ENCODE measurements at places on chromosomes 13 and 19. TPM values are rescaled to one million over a fixed set of nuclear protein-coding genes. Genes with fewer than 3 reads are reported as not detected.

- no peak overlapping the region for H3K4me3 ChIP-seq
- no peak overlapping the region for H3K27ac ChIP-seq
- no peaks in the 10 kb centered on the region for H3K4me1 ChIP-seq
- DNase-seq, result no peak
- H3K27me3 ChIP-seq, result no peaks in the 10 kb centered on the region
Observed at GRCh38 chr19:7970716-7971448, 27.4 kb upstream of the TIMM44 start.

DNA sequence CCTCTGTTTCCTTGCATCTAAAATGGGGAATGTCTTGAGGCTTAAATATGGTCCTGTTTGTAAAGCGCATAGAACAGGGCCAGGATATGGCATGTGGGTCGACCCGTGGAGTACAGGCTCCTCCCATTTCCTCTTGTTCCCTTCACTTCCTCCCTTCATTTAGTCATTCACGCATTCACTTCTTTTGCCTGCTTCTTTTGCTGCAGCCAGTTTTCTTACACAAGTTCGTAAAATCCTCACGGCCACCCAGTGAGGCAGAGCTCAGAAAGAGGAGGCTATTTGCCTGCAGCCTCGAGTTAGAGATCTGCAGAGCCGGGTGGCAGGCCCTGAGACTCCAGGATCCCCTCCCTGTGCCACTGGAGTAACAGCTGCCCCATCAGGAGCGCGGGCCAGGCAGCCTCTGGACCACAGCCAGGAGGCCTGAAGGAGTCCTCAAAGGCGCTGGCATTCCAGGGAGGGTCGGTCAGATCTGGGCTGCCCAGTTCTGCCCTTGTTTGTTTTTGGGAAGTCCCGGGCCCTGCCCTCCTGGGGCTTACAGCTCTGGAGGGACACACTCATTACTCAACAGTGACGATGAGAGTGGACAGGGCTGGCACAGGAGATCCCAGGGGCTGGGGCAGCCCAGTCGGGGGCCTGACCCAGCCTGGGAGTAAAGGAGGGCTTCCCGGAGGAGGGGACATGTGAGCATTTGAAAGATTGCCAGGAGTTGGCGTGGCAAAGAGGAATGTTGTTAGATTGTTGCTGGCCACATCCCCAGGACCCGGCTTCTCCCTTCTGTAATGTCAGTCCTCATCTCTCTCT lies 4.6 kb downstream of the PPP5C start:
- peaks cover 31% of the 10 kb centered on the region for H3K36me3 ChIP-seq
- DNase-seq, result peak; percentile 35
- H3K27ac ChIP-seq, result peak overlapping the region; percentile 66

DNA sequence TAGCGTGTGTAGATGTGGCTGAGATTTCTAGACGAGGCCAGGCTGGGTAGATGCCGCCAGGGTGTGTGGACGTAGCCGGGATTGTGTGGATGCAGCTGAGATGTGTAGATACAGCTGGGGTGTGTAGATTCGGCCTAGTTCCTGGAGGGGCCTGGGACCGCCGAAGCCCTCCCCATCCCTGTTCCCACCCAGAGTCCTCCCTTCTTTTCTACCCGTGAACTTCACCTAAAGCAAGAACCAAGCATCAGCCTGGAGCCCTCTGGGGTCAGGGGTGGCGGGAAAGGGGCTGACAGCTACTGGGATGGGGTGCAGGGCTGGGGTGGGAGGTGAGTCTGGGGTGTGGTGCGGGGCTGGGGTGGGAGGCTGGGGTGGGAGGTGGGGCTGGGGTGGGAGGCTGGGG lies 768 bp downstream of the TMPRSS9 start:
- H3K36me3 ChIP-seq, result no peaks in the 10 kb centered on the region
- DNase-seq, result no peak
- H3K27ac ChIP-seq, result no peak overlapping the region
- H3K27me3 ChIP-seq, result peaks cover 16% of the 10 kb centered on the region
- H3K4me1 ChIP-seq, result no peaks in the 10 kb centered on the region

DNA sequence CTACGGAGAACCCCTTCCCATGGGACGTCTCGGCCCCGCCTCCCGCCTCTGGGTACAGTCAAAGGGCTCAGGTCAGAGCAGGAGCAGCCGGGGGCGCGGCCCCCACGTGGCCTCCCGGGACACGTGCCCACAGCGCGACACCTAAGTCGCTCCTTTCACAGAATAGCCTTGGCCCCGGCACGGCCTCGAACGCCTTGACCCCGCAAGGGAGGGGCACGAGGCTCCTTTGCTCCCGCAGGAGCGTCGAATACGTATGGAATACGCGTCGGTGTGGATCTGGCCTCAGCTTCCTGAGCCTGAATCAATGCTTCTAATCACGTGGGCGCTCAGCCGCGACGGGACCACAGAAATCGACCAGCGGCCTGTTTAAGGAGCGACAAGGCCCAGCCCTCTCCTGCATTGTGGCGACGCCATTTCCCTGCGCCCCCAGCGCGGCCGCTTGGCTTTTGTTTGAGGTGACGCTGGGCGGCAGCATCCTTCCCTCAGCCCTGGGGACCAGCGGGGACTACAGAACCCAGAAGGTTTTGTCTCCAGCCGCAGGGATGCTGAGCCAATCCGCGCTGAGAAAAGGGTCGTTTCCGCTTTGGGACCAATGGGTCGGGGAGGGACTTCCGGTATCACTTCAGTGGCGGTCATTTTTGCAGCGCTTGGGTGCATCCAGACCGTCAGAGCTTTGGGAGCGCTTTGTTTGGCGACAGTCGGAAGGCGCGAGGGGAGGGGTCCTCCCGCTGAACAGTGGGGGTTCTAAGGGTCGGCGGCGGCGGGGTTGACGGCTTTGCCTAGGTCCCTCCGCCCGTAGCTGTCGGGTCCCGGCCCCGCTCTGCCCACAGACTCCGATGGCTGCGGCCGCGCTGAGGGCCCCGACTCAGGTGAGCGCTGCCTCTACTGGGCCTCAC lies at the start of gene ZIK1:
Gene ZIK1 (plus strand): TSS at position 625 of the 896 bp plus-strand sequence. CDS start 212 bp downstream, at position 837.
- H3K36me3 ChIP-seq, result peaks cover 14% of the 10 kb centered on the region
- H3K4me3 ChIP-seq, result peak within 1 kb of the TSS; percentile 66
- peak within 1 kb of the TSS; percentile 71 for H3K27ac ChIP-seq

GRCh38 chr19:1841209-1841924 lies 6.9 kb downstream of the REXO1 start:
- no peak for DNase-seq
- peaks cover 49% of the 10 kb centered on the region for H3K4me1 ChIP-seq
- H3K27ac ChIP-seq, result no peak overlapping the region
- H3K36me3 ChIP-seq, result peaks cover 39% of the 10 kb centered on the region

- H3K36me3 ChIP-seq, result peaks cover 57% of the 10 kb centered on the region
- no peaks in the 10 kb centered on the region for H3K27me3 ChIP-seq
- H3K4me3 ChIP-seq, result no peak overlapping the region
- no peaks in the 10 kb centered on the region for H3K4me1 ChIP-seq
- DNase-seq, result no peak
- H3K27ac ChIP-seq, result no peak overlapping the region
Observed at GRCh38 chr13:45503658-45504057, 38.9 kb downstream of the COG3 start.

- H3K4me1 ChIP-seq, result peaks cover 9% of the 10 kb centered on the region
- no peak overlapping the region for H3K27ac ChIP-seq
- H3K36me3 ChIP-seq, result no peaks in the 10 kb centered on the region
- H3K4me3 ChIP-seq, result no peak overlapping the region
Observed at GRCh38 chr13:23822252-23822824, 66.9 kb downstream of the MIPEP start.

- H3K36me3 ChIP-seq, result no peaks in the 10 kb centered on the region
- H3K4me3 ChIP-seq, result no peak overlapping the region
- DNase-seq, result no peak
- H3K27me3 ChIP-seq, result no peaks in the 10 kb centered on the region
Observed at GRCh38 chr13:33057019-33057780, 41.0 kb downstream of the KL start.

- H3K36me3 ChIP-seq, result no peaks in the 10 kb centered on the region
- no peaks in the 10 kb centered on the region for H3K27me3 ChIP-seq
- no peak for DNase-seq
- H3K4me1 ChIP-seq, result peaks cover 2% of the 10 kb centered on the region
- no peak overlapping the region for H3K27ac ChIP-seq
Observed at GRCh38 chr19:35345671-35346111, 2.0 kb upstream of the FFAR1 start.

GRCh38 chr13:20258208-20258962 lies 26.3 kb upstream of the GJB6 start:
- peaks cover 1% of the 10 kb centered on the region for H3K4me1 ChIP-seq
- peaks cover 4% of the 10 kb centered on the region for H3K27me3 ChIP-seq
- no peak overlapping the region for H3K4me3 ChIP-seq
- DNase-seq, result peak; percentile 13
- H3K36me3 ChIP-seq, result no peaks in the 10 kb centered on the region

DNA sequence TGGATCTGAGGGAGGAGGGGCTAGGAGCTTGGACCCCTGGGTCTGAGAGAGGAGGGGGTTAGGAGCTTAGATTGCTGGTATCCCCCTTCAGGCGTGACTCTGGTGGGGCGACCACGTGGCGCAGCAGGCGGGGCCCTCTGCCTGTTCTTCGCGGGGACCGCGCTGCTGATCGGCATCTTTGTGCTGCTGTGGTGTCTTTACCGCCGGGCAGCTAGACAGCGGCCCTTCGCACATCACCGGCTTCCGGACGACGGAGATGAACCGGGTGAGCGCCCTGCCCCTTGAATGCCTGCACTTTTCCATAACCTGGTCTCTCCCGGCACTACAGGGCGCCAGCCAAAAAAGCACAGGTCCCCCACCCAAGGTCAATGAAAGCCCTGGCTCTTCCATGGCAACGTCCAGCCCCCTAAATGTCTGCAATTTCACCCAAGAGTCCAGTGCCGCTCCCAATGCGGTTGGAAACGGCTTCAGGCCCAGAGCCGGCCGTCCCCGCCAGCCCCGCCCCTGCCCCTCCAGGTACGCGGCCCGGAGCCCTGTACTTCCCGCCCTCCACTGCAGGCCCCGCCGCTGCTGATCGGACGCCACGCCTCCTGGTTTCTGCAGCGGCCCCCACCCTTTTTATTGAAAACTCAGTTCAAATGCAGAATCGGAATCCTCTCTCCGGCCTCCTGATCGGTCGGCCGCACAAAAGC lies 2.8 kb downstream of the GFY start:
- H3K4me3 ChIP-seq, result no peak overlapping the region
- H3K36me3 ChIP-seq, result no peaks in the 10 kb centered on the region
- no peak overlapping the region for H3K27ac ChIP-seq
- peaks cover 100% of the 10 kb centered on the region for H3K27me3 ChIP-seq
- peaks cover 21% of the 10 kb centered on the region for H3K4me1 ChIP-seq
- DNase-seq, result no peak

- H3K27me3 ChIP-seq, result no peaks in the 10 kb centered on the region
- no peak overlapping the region for H3K4me3 ChIP-seq
- H3K27ac ChIP-seq, result no peak overlapping the region
- H3K36me3 ChIP-seq, result no peaks in the 10 kb centered on the region
Observed at GRCh38 chr13:98370806-98371515, 193.9 kb upstream of the RNF113B start.

GRCh38 chr19:38734176-38734425 lies 10.2 kb downstream of the CAPN12 start:
- DNase-seq, result no peak
- H3K27me3 ChIP-seq, result peaks cover 19% of the 10 kb centered on the region
- peaks cover 18% of the 10 kb centered on the region for H3K4me1 ChIP-seq
- peak overlapping the region; percentile 60 for H3K27ac ChIP-seq

DNA sequence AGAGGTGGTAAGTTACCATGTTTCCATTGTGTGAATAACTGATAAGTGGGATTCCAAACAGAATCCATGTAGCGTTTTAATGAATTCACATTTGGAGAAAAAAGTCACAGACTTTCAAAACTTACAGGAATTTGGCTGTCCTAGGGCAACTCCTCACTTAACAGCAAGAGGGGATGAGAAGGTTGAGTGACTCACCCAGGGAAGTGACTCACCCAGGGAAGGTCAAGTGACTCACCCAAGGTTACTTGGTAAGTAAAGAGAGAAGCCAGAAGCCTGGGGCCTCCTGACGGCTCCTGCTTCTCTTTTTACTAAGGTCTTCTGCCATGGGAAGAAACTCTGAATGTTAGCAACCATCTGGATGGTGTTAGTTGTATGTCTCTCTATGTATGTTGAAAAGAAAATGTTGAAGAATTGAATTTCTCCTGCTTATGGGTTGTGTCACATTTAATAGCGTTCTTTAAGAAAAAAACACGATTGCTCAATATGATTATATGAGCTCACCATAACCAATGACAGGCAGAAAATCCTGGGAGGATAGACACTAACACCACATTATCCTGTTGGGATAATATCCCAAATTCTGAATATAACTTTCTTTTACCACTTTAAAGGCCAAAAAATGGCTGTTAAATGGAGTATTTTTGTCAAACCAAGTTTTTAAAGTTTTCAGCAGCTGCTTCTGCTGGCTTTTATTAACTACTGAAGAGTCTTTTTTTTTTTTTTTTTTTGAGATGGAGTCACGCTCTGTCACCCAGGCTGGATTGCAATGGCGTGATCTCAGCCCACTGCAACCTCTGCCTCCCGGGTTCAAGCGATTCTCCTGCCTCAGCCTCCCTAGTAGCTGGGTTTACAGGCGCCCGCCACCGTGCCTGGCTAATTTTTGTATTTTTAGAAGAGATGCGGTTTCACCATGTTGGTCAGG lies 195.6 kb downstream of the GGACT start:
- H3K27ac ChIP-seq, result peak overlapping the region; percentile 80
- no peak for DNase-seq
- H3K4me3 ChIP-seq, result no peak overlapping the region
- peaks cover 8% of the 10 kb centered on the region for H3K4me1 ChIP-seq
- H3K36me3 ChIP-seq, result no peaks in the 10 kb centered on the region
- no peaks in the 10 kb centered on the region for H3K27me3 ChIP-seq

DNA sequence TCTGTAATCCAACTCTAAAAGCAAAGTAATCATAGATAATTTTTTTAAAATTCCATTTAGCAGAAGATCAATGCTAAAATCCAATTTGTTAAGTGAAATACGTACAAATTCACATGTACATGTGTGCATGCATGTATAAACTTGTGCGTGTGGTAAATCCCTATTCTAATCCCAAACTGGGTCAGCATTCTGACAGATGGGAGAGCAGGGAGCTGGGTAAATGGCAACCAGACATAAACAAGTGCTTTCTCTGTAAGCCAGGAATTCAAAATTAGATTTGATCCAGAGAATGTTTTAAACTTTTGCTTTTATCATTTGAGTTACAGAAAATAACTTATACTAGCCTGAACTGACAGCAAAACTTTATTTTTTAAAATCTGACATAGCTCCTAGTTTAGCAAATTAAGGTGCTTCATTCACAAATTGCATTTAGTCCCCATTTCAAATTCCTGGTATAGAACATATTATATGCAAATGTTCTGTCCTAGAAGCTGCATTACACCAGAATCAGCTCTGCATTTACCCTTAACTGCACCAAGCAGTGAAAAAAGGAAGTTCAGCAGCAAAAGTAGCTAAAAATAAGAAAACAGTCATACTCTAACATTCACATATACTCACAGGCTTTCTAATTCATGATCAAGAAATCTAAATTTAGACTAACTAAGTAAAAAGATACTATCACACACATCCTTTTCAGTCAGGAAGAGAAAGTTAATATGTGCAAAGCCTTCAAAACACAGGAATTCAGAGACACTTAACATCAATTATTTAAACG lies 32.6 kb downstream of the UBL3 start:
- DNase-seq, result peak; percentile 35
- H3K27me3 ChIP-seq, result no peaks in the 10 kb centered on the region
- H3K36me3 ChIP-seq, result no peaks in the 10 kb centered on the region
- H3K27ac ChIP-seq, result no peak overlapping the region
- H3K4me3 ChIP-seq, result no peak overlapping the region

The ZNF541 gene
- total RNA-seq, result 0.14 TPM

The CERS1 gene
- total RNA-seq, result 0.28 TPM

The NLRP7 gene
- 0.19 TPM for total RNA-seq

The ZNF700 gene
- total RNA-seq, result 13.6 TPM

The PSG1 gene
- 0.05 TPM for total RNA-seq

The MBD3L3 gene
- total RNA-seq, result 0.24 TPM

All from thymus (tissue), 14 donors.